ENCODE measurements at places on chromosomes 2 and 18. TPM values are rescaled to one million over a fixed set of nuclear protein-coding genes. Genes with fewer than 3 reads are reported as not detected.

GRCh38 chr2:72627083-72627482 is 198.8 kb downstream of the EXOC6B start:
- no peak for DNase-seq

GRCh38 chr2:182894174-182894573 is 27.7 kb upstream of the FRZB start:
- DNase-seq: no peak

FNDC4 gene
- total RNA-seq: 10.4 TPM

- DNase-seq: no peak
Measured at GRCh38 chr2:240686460-240686859, 3.8 kb upstream of the AQP12B start.

ABCG5 gene
- total RNA-seq: not detected

DSG1 gene
- under 0.01 TPM for total RNA-seq

DNA sequence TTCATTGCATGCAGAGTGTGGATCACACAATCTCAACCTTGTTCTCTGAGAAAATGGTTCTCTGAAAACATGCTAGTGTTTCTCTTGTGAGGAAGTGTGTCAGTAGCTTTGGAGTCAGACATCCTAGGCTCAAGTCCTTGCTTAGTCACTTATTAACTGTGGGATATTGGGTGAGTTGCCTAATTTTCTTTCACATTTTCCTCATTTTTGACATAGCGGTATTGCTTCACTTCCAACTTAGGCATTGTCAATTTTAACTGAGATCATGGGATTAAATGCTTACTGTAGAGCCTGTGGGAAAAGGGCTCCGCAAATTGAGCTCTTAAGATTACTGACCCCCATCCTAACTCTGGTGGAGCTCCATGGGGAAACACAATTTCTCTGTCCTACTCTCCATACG is 622.2 kb downstream of the CNTNAP5 start:
- no peak for DNase-seq

- DNase-seq: no peak
Measured at GRCh38 chr2:62145478-62146100, 50.3 kb upstream of the B3GNT2 start.

- no peak for DNase-seq
Measured at GRCh38 chr2:62398356-62398755, 107.6 kb downstream of the TMEM17 start.

ARHGAP28 gene
- total RNA-seq: 16.3 TPM

DNA sequence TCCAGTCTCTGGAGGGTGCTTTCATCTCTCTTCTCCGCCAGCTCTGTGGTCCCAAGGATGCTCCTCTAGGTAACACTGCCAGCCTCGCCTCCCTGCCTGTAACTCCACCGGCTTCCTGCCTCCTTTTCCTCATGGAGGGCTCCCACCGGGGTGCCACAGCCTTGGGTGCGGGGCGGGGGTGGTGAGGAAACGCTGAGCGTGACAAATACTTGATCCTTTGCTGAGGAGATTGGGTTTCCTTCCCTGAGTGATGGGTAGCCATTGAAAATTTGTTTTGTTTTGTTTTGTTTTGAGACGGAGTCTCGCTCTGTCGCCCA is 25.1 kb downstream of the TIMM21 start:
- DNase-seq: no peak

DNA sequence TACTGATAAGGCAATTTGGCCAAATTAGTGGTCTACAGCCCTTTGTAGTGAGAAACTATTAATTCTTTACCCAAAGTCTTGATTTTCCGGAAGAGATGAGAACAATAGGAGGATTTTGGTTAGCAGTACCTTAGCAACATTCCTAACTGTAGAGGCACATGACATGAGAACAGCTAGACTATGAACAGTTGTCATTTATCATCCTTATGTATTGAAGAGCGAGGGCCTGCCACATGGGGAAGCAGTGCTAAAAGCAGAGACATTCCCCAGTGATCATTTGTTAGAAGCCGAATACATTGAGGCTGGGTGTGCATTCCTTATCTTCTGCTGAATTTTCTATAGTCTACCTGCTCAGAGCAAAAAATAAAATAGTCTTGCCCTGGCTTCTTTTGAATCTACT is 65.2 kb downstream of the RBBP8 start:
- no peak for DNase-seq

DNA sequence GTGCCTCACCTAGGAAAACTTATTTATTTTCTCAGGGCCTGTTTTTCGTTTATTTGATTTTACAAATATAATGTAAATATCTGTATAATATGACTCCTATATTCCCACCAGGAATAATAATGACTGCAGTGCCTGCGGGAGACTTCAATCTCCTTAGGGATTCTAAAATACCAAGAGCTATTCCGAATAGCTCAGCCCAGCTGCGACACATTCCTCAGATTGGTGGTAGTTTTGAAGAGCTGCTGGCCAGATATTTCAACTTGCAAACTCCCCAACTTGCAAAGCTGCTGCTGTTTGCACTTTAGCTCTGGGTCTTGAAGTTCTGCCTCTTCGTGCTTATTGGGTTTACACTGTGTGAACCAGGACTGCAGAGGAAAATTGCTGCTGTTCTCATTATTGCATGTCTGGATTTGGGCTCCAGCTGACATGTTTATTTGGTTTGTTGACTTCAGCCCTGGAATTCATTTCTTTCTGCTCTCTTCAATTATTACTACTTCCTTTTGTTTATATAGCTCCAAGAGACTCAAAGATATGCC is 480.2 kb upstream of the CHST9 start:
- no peak for DNase-seq
